ENCODE measurements at places on chromosomes 2 and 18.

GRCh38 chr2:213042262-213042661 is 109.2 kb downstream of the IKZF2 start:
- DNase-seq: no peak

DNA sequence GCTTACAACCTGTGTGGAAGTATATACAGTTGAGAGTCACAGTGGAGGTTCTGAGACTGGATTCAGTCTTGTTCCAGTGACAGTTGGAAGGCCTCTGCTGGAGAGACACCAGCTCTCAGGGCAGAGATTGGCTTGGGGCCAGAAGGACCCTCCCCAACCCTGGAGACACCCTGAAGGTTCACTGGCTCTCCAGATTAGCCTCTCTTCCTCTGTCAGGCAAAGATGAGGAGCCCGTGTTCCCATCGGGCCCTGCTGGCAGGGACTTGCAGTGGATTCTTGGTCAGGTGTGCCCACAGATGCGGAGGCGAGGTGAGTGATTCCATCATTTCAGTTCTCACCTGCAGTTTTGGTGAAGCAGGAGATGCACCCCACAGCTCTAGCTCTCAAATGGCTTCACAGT is 78.6 kb downstream of the FAM210A start:
- no peak for DNase-seq

DNA sequence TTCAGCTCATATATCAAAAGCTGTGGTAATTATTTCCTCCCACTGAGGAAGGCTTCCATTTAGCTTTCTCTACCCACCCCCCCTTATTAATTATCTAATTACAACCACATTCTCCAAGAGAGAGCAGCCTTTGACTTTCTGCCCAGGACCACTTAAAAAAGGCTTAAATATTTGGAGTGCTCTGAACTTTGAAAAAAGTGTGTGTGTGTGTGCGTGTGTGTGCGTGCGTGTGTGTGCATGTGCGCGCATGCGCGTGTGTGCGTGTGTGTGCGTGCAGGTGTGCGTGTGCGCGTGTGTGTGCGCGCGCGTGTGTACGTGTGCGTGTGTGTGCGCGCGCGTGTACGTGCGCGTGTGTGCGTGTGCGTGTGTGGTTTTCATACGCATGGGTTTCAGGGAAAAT is 57.8 kb downstream of the TWIST2 start:
- no peak for DNase-seq

DNA sequence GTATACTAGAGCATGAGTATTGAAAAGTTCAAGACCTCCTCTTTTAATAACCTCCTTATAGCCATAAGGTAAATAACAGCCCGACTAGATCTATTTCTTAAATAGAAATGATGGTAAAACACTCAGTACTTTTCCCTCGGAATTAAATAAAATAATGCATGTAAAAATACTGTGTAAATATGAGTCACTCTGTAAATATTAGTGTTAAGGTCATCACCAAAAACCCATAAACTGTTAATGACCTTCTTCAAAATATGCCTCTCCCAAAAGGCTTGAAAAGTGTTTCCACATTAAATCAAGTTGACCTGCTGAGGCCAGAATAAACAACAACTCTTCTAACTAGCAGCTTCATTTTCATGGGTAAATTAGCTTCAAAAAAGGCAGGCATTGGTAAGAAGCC is 25.3 kb upstream of the BZW1 start:
- no peak for DNase-seq

DNA sequence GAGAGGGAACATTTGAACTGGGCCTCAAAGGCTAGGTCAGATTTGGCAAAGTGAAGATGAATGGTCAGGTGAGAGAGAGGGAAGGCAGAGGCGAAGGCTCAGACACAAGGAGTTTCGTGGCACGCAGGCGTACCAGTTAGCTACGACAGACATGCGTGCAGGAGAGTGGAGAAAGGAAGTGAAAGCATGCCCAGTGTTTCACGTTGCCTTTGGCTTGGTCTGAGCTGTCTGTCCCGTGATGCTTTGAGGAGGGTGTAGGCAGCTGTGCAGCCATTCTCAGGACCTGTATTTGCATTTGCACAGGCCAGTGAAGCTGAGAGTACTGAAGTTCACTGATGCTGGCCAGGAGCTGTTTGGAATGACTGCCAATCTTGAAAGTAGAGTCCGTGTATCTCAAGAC is 69.5 kb downstream of the HNRNPLL start:
- DNase-seq: no peak

DNA sequence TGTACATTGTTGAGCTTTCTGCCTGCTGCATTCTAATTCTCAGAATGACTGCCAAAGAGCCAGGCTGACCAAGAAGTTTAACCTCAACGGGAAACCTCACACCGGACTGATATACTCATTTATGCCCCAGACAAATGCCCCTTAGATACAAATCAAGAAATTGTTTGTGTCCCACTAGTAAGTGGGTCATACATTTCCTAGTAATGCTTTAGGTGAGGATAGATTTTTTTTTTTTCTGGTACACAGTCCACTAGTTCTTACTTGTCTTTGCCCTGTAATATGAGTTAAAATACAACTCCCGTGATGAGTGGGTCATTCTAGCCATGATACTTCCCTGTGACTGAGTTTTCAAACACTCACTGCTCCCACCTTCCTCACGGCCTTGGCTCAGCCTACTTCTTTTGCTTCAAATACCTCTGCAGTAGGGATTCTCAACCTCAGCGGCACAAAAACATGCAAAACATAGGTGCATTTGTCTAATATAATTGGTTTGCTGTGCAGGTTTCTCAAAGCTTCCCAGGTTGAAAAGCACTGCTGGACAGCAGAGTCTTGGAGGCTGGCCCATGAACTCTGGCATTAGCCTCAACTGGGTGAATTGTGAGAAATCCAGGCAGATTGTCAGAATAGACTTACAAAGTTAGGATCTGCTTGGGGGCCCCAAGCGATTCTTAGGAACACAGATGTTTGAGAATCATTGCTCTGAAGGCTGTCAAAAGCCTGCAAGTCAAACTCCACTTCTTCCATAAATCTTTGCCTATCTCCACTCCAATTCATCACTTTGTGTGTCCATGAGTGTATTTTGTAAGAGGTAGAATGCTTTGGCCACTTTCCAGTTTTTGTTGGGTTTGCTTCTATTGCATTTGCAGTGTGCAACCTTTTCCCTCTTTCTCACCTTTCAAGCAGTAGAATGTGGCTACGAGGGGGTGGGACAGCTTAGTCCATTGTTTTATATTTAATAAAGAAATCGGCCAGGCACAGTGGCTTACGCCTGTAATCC is 35.5 kb downstream of the TGIF1 start:
- no peak for DNase-seq

DNA sequence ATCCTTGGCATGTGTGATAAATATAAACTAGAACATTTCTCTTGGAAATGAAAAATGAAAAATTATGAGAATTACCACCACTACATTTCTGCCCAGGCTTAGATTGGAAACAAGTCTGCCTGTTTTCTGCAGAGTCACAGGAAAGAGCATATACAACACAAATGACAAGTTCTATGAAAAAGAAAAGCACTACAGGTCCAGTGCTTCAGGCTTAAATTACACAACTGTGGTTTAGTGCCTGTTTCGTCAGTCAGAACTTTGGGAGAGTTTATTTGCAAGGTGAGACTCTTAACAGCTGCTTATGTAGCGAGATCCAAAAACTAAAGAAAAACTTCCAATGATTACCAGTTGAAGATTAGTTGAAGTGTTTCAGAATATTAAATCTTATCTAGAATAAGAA is 68.9 kb downstream of the RTN4 start:
- DNase-seq: no peak

DNA sequence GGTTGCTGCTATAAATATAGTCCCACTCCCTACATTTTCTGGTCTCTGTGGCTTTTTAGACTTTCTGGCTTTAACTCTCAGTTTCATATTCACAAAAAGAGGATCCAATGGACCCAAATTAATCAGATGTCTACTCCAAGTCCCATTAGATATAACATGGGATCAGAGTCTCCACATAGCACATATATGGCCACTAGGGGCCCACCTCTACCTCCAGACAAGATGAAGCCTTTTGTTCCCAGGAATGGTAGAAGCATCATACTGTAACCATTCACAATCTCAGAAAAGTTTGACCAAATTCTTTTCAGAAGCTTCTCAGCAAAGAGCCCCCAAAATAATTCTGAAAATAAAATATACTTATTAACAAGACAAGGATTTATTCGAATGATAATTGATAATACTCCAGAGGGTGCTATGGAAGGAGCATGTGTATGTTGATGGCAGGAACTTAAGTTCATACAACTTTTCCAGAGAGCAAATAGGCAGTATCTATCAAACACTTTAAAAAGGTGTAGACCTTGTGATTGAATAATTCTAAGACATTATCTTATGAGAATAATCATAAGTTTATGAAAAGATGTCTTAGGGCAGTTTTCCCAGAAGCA is 382.3 kb upstream of the CRIM1 start:
- DNase-seq: peak; percentile 59

DNA sequence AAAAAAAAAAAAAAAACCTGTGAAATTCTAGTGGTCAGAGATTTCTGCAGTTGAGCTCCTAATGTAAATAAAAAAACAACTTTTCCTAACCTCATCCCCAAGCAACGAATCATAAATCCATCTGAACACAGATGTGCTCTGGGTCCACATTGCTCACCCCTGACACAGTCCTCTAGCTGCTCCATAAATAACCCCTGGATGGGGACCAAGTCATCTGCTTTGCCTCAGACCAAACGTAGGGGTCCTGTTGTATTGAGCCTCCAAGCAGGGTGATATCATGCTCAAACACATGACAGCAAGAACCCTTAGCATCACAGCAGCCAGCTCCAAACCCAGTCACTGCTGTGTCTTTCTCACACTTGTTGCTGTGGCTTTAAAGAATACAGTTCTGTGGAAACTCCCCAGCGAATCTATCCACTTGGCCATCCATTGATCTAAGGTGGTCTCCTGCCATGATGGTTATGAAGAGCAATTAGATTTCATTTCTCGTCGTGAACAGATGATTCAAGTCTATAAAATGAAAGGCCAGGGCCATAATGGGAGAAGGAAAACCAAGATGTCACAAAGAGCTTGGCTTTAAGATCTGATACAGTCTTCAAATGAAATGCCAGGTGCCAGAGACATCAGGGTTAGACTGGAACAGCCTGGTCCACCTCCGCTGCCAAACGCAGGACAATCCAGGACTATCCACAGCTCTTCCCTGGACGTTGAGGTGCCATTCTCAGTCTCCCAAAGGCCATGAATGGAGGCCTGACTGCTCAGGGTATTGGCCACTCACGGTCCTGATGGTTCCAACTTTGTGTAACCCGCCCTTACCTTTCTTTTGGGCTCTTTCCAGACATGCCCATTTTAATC is 39.0 kb downstream of the TBC1D8 start:
- DNase-seq: no peak

GRCh38 chr18:7821784-7822183 is 254.7 kb downstream of the PTPRM start:
- no peak for DNase-seq

DNA sequence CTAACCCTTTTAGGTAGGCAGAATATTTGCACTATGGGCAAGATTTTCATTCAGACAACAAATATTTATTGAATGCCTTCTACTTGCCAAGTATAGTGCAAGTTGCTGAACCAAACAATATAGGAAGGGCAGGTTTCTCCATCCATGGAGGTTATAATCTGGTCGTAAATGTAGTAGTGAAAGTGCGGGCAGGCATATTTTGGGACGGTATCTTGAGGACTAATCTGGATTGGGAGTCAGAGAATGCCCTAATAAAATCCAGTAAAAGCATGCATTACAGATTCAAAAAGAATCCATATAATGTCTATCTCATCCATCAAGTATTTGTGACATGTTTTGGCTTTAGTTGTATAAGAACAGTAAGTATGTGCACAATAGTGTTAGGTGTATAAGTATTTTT is 1.7 kb upstream of the NDUFV2 start:
- DNase-seq: no peak

Data from NCI-H146 (cell line).